Activated CD8-positive, alpha-beta memory T cell treated with anti-CD3 and anti-CD28 coated beads, Interleukin-2, amount 10 ng/mL, durations not matched to agents 7 days and 5 days (primary cell): ENCODE measurements at places on chromosomes 13 and 19.

DNA sequence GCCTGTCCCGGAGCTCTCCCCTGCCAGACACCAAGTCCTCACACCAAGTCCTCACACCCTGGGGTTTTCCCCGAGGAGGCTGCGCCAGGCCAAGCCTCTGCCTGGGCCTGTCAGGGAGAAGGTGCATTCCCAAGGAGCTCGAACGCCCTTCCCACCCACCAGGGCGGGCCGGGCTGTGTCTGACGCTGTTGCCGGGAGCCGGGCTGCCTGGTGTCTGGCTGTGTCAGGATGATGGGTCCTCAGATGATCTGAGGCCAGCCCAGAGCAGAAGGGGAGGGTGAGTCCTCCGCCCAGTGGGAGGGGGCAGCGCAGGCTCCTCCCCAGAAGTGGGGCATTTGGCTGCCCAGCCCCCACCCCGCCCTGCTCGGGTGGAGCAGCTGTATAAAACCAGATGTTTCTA lies 2.3 kb upstream of the HAS1 start:
- DNase-seq: no peak

DNA sequence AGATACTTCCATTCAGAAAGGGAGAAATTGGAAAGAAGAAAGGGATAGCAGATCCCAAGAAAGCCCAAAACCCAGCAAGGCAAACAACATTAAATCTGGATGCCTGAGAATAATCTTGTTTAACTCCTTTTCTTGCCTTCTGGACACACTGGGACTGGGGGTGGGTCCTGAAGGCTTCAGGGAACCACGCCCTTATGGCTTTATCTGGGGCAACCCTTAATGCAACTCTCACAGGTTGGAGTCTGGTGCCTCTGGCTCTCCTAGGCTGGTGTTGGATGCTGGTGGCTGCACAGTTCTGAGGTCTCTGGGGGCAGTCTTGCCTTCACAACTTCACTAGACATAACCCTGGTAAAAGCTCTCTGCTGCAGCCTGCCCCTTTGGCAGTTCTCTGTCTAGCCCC lies 27.9 kb downstream of the PAN3 start:
- DNase-seq: no peak

DNA sequence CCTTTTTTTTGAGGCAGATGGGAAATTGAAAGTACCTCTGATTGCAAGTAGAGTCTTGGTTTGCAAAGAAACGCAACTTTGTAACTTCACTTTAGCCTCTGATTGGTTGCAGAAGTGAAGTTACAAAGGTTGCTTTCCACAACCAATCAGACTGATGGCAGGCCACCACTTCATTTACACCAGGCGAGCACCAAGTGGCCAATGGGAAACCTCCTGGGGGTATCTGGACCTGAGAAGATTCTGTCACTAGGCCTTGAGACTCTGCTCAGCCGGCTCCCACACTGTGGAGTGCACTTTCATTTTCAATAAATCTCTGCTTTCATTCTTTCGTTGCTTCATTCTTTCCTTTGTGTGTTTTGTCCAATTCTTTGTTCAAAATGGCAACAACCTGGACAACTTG lies 19.1 kb downstream of the PEPD start:
- DNase-seq: no peak

GRCh38 chr19:30388327-30388726 lies 16.1 kb downstream of the ZNF536 start:
- DNase-seq: no peak

GRCh38 chr13:41315443-41316047 lies 4.5 kb downstream of the NAA16 start:
- no peak for DNase-seq

GRCh38 chr19:58554494-58555368 lies at the start of gene CHMP2A:
CHMP2A (minus strand) TSS chr19:58555105; CDS start chr19:58554212, 893 bp downstream.
- peak; percentile 99 for DNase-seq

DNA sequence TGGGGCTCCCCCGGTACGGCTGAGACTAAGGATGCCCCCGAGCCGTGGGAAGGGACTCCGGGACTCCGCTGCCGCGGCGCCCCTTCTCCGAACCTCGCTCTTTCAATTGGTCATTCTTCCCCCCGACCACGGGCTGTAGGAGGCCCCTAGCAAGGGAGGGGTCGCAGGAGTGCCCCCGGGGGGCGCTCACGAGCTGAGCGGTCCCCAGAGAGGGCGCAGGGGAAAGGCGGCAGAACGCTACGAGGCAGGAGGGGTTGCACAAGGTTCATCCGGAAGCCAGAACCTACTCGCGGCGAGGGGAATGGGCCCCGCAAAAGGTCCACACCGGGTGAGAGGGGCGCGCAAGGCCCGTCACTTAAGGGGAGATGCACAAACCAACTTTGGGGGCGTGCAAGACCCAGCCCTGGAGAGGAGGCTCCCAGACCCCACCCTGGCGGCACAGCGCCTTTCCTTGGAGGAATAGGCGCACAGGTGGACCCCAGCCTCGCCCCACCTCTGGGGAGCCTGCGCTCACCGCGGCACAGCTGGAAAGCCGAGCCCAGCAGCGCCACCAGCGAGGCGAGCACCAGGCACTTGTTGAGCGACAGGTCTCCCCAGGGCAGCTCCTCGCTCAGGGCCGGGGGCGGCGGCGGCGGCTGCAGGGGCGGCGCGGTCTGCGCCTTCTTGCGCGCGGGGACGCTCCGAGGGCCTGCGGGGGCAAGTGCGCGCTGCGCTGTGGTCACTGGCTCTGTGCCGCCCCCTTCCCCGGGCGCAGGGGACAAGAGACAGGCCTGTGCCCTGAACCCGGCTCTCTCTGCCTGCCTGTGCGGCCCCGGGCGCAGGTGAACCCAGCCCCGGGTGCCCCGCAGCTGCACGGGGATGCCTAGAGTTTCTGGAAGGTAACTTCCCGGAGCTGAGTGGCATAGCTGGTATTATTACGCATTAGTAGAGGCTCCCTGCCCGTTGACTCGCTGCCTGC lies 2.8 kb downstream of the JSRP1 start:
- peak; percentile 55 for DNase-seq

- DNase-seq: no peak
Observed at GRCh38 chr13:112053167-112053743, 13.7 kb upstream of the SOX1 start.

GRCh38 chr19:45297674-45298073 lies 25.0 kb downstream of the CKM start:
- no peak for DNase-seq

DNA sequence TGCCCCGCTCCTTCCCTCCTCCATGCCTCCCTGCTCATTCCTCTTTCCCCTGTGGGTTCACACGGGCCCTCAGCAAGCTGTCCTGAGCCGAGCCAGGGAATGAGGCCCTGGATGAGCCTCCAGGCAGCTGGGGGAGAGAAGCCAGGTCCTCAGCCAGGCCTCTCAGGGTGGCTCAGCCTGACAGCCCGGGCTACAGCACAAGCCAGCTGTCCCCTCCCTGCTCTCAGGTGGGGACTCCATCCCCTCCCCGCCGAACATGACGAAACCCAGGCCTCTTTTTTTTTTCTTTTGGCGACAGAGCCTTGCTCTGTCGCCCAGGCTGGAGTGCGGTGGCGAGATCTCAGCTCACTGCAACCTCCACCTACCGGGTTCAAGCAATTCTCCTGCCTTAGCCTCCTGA lies 40.0 kb upstream of the MATK start:
- DNase-seq: no peak

DNA sequence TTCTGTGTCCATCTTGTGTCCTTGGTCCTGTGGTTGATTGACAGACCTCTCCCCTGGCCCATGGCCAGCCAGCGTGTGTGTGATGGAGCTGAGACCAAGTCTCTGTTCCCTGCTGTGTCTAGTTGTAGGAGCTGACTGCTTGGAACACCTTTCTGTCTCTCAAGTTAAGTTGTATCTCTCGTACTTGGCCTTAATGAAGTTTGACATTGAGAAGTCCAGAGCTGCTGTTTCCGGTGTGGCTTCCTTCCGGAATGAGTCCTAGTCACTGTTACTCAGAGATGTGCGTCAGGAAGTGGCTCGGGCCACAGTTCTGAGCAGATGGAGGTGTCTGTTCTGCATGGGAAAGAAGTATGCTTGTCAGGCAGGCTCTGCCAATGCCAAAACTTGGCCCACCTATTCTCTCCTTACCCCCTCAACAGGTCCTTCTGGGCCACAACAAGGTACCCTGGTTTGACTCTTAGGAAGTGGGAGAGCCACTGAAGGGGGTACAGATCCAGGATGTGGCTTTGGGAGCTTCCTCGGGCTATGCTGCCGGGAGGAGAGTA lies 54.3 kb downstream of the GATAD2A start:
- DNase-seq: peak; percentile 89
